Brain pericyte (primary cell): ENCODE measurements at places on chromosomes 4 and X.

GRCh38 chr4:13955551-13955950 is 328.0 kb upstream of the BOD1L1 start:
- DNase-seq, result no peak

GRCh38 chrX:103513476-103514108 is 5.7 kb downstream of the RAB40A start:
- no peak for DNase-seq

- no peak for DNase-seq
Measured at GRCh38 chr4:38715050-38715449, 51.1 kb downstream of the KLF3 start.

- DNase-seq, result no peak
Measured at GRCh38 chr4:10296730-10297129, 160.5 kb downstream of the ZNF518B start.

DNA sequence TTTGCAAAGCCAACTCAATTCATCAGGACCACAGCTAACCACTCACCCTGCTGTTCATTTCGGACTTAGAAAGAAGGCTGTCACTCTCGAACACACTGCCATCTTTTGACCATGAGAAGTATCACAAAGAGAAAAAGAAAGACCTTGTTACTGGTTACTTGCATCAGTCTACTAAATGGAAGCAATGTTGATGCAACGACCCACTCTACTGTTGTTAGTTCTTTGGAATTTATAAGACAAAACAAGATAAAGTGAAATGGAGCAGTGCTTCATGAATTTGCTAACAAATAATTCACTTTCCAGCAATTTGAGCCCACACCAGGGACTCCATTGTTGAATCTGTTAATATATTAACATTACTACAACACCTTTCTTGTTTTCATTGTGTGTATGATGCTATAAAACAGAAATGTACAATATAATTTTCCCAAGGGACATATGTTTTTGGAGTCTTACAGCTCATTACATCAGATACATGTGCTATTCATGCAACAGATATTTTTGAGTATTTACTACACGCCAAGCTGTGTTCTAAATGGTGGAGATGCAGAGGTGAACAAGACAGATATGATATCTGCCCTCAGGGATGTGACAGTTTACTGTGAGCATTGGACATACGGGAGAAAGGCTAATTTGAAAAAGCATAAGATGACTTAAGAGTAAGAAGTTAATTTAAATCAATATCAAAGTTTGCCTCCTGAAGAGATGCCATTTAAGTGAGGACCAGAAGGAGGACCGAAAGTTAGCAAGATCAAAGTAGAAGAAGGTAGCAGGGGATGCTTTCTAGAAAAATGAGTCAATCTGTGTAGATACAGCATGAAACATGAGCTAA is 87.2 kb downstream of the AREG start:
- DNase-seq, result peak; percentile 44

GRCh38 chrX:111039606-111040005 is 56.4 kb upstream of the PAK3 start:
- DNase-seq, result no peak

GRCh38 chr4:37001688-37002436 is 242.7 kb upstream of the NWD2 start:
- no peak for DNase-seq

DNA sequence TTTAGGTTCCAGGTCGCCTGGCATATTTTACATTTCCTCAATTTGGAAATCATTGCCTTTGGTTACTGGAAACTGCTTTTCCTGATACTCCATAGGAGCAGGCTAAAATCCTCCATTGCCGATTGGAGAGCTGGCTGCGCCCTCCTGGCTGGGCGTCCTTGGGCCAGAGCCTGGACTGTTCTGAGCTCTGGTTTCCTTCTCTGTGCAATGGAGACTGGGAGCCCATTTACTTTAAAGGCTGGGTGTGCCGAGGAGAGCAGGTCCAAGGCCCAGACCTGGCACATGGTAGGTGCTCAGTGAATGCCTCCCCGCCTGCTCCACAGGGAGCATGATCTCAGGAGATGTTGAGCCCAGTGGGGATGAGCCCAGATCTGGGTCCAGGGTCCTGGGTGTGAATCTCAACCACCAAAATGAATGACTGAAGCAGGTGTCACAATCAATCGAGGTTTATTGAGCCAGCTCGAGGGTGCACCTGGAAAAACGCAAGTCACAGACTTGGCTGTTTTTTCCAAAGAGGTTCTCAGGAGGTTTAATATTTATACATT is 50.0 kb downstream of the EVC start:
- no peak for DNase-seq

DNA sequence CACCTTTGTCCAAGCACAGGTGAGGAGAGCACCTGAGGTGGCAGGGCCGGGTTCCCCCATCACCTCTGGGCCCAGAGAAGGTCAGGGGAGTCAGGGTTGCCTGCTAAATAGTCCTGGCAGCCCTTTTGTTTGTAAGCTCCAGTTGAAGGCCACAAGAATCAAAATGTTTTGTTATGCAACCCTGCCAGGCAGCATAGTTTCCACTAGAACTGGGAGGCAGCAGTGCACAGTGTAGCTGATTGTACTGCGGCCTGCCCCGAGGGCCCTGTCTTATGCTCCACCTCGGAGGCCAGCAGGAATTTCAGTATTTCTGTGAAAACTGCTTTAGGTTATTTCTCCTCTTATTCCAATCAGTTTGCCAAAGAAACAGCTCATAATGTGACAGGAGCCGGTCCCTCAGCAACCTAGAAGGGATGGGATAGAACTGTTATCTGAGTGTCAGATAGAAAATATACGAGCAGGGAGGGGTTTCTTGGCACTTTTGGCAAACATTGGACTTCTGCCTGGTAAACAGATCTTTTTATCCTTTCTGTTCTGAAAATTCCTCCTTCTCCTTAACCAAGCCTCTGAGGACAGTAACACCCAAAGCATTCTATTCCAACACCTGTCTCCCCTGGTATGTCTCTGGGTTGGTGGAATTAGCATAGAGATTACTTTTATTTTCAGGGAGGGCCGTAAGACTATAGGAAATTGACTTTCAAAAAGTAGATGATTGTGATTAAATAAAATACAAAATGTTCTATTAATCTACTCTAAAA is 93.6 kb downstream of the LNX1 start:
- DNase-seq, result no peak

DNA sequence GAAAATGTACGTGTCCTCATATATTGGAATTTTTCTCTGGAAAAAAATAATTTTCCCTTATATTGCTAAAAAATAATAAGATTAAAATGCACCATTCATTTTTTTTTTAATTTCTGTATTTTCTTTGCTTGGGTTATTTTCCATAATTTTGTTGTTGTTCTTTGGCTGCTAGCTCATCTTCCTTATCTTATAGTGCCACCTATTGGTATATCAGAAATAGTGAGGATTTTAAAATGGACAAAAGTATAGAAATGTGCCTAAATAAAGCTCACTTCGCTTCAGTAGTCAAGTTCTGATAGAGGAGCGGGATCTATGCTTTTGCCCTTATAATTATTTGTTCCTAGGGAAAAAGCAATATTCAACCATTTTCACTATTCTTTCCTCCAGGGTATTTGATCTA is 134.8 kb downstream of the NAP1L3 start:
- no peak for DNase-seq

DNA sequence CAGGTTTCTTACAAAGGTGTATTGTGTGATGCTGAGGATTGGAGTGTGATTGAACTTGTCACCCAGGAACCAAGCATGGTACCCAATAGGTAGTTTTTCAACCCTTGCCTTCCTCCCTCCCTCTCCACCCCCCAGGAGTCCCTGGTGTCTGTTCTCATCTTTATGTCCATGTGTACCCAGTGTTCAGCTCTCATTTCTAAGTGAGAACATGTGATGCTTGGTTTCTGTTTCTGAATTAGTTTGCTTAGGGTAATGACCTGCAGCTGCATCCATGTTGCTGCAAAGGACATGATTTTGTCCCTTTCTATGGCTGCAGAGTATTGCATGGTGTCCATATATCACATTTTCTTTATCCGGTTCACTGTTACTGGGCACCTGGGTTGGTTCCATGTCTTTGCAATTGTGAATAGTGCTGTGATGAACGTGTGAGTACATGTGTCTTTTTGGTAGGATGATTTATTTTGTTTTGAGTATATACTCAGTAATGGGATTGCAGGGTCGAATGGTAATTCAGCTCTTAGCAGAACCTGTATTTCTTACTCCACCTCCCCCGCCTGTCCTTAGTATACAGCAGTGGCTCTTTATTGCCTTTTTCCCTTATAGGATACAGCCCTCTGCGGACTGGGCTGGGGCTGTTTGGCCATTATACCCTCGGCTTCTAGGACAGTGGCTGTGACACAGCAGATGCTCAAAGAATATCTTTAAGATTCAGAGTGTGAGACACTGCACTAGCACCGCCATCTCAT is 145.4 kb downstream of the PTTG2 start:
- no peak for DNase-seq

DNA sequence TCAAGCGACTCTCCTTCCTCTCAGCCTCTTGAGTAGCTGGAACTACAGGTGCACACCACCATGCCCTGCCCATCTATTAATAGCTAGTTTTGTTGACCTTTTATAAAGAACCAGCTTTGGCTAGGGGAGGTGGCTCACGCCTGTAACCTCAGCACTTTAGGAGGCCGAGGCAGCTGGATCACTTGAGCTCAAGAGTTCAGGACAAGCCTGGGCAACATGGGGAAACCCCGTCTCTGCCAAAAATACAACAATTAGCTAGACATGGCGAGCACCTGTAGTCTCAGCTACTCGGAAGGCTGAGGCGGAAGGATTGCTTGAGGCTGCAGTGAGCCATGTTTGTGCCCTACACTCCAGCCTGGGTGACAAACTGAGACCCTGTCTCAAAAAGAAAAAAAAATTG is 2.7 kb downstream of the TKTL1 start:
- DNase-seq, result no peak

DNA sequence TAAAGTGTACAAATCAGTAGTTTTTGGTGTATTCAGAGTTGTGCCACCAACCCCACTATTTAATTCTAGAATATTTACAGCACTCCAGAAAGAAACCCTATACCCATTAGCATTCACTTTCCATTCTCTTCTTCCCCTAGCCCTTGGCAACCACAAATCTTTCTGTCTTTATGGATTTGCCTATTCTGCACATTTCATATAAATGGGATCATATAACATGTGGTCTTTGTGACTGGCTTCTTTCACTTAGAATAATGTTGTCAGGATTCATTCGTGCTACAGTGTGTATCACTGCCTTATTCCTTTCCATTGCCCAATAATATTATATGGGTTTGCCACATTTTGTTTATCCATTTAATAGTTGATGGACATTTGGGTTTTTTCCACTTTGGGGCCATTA is 32.2 kb downstream of the SGMS2 start:
- DNase-seq, result no peak

GRCh38 chrX:76202471-76202870 is 29.6 kb downstream of the PBDC1 start:
- no peak for DNase-seq

- DNase-seq, result no peak
Measured at GRCh38 chr4:182307746-182308145, 64.5 kb downstream of the TENM3 start.

DNA sequence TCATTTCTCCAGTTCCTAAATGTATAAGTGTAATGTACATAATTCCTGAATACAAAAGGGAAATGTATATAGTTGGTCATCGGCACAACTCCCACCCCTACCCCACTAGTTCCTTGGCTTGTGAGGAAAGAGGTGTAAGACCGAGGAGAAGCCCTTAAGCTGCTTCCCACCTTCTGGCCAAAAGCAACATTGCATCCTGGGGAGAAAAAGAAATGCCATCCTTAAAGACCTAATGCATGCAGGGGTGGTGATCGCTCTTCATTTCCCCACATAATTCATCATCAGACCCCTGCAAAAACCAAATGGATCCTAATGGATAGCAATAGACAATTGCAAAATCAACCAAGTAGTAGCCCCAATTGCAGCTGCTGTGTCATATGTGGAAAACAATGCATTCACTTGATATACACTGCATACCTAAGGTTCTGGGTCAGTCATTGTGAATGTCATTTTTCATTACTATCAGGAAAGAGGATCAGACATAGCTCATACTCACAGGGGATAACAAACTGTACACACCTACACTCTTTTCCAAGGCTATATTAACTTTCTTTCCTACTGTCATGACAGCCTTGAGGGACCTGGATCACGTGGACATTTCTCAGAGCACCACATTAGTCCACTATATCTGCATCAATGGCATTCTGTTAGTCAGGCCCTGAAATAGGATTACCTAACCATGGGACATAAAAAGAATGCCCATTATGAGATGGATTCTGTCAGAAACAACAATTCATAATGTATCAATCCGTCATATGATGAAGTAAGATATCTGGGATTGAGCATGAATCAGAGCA is 31.7 kb upstream of the NFXL1 start:
- no peak for DNase-seq

DNA sequence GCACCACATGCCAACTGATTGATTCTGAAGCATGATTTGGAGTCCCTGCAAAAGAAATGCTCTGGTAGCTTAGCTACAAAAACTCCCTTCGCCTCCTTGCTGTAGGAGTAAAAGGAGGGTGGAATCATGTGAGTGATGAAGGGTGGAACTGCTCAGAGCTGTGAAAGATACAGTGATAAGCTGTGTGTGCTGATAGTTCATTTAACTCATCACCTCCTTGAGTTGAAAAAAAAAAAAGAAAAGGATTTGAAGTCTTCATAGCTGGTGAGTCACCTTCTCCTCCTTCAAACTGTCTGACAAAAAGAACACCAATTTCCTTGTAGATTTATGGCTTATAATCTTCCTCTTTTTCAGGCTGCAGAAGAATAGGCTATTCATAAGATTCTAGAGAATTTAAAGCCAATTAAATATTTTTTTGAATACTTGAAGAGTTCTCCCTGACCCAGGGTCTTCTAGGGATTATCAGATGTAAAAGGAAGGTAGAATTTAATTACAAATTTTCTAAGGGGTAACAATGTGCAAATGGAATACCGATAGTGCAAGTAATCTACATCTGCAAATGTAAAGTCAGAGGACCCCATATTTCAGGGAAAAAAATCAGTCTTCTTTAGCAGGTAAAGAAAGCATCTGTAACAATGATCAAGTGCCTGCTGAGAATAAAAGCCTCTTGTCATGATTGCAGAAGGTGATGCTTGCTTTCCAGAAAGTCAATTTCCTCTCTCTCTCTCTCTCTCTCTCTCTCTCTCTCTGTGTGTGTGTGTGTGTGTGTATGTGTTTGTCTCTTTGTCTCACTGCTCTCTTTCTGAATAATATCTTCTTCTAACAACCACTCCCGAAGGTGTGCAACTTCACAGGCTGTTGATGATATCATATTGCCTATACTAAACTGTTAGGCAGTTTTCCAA is 208.8 kb upstream of the VEGFC start:
- DNase-seq, result no peak

DNA sequence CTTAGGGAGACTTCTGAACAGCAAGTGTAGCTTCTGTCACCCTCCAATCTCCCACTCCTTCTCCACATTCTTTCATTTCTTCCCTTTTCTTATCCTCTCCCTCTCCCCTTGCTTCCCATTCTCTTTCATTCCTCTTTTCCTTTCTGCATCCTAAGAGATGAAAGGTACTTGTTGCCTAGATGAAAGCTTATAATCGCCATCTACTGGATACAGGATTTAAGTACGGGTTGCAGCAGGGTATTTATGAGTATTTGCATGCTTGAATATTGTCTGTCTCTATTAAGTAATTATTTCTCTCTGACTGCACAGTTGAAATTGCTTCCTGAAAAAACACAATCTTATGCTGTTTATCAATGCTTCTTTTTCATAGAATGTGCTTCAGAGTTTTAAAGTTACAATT is 174.0 kb upstream of the TENT5D start:
- no peak for DNase-seq

- DNase-seq, result no peak
Measured at GRCh38 chrX:30495468-30495867, 82.1 kb downstream of the TASL start.

- DNase-seq, result peak; percentile 30
Measured at GRCh38 chrX:103629318-103630170, 769 bp downstream of the TCEAL1 start.
